ENCODE measurements at places on chromosomes 11 and 22.

DNA sequence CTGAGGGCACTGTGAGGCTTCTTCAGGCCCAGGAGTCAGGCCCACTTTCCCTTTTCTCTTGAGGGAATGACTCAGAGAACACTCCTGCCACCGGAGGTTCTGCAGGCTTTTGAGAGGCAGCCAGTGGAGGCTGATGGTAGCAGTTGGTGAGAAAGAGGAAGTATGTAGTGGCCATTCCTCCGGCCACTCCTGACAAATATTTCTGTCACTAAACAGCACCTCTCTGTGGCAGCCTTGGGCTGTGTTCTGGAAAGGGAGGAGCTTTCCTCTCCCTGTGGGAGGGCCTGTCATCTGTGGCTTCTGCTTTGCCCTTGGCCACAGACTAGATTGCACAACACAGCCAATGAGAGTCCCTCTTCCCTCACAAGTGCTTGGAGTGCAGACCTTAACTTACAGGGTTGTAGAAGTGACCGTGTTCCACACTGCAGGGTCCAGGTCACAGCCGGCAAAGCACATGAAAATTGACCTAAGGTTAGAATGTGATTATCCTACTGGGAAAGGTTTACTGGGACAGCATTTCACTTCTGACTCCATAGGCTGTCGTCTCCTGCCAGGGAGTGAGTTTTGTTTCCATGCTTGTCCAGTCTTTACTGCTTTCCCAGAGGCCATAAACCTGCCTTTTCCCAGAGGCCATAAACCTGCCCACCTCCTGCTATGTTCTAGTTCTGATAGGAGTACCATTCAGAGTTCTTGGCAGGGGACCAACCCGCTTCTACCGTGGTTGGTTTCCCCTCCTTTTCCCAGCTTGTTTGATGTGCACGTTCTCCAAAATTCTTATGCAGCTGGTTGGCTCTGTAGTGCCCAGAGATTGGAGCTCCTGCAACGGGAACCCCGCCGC, 33.3 kb downstream of the MARK2 start:
- DNase-seq: no peak

- no peak for DNase-seq
These were observed 18.6 kb downstream of the PICALM start for GRCh38 chr11:86050196-86050709.

DNA sequence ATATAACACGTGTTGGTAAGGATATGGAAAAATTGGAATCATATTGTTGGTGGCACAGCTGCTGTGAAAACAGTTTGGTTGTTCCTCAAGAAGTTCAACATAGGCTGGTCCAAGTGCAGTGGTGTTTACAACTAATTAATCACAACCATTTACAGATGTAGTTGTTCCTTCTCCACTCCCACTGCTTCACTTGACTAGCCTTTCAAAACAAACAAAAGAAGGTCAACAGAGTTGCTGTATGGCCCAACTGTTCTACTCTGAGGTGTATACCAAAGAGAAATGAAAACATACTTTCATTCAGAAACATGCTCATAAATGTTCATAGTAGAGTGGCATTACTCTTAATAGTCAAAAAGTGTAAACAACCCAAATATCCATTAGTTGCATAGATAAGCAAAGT, 36.6 kb upstream of the ACAT1 start:
- DNase-seq: no peak

DNA sequence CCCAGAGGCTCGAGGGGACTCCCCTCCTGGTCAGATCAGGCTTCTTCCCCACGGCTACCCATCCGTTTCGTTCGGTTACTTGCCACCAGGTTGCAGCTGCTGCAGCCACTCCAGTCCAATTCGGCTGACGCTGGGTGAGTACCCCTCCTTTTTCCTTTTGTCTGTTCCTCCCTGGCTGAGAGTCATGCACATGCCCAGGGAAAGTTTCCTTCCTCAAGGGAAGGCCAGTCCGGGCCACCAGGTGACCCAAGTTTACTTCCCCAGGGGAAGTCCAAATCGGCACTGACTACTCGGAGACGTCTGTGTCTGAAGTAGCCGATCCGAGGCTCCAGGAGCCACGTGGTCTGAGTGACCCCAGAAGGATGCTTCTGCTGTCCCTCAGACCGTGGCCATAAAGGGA, 13.2 kb upstream of the OR56A3 start:
- DNase-seq: no peak

- DNase-seq: no peak
These were observed 44.6 kb downstream of the FZD4 start for GRCh38 chr11:86910592-86910991.

DNA sequence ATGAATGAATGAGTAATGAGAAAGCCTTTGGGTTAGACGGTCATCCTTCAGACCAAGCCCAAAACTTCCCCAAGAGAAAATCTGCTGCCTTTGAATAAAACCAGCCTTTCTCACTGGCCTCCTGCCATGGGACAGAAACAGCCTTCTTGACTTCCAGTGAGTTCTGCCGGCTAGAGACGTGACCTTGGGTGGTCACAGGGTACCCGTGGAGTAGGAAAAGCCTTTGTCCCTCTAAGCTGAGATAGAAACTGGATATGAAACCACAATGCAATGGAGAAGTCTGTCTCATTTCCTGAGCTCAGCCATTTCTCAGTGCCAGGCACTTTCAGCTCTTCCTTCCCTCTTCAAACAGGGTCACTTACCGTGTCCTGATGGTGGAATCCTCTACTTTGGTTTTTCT, 21.2 kb upstream of the YWHAH start:
- DNase-seq: no peak

- DNase-seq: no peak
These were observed 972 bp upstream of the TSSC4 start for GRCh38 chr11:2399488-2400068.

- DNase-seq: no peak
These were observed 283.1 kb upstream of the CADM1 start for GRCh38 chr11:115787302-115787701.
